ENCODE measurements at places on chromosomes 2 and 18. TPM values are rescaled to one million over a fixed set of nuclear protein-coding genes. Genes with fewer than 3 reads are reported as not detected.

CASP10 gene
- total RNA-seq, result 11.7 TPM

UGT1A4 gene
- not detected for total RNA-seq

AQP12A gene
- not detected for total RNA-seq

MTLN gene
- 32.0 TPM for total RNA-seq

- no peak for DNase-seq
Measured at GRCh38 chr18:5503740-5504139, 40.1 kb downstream of the EPB41L3 start.

DNA sequence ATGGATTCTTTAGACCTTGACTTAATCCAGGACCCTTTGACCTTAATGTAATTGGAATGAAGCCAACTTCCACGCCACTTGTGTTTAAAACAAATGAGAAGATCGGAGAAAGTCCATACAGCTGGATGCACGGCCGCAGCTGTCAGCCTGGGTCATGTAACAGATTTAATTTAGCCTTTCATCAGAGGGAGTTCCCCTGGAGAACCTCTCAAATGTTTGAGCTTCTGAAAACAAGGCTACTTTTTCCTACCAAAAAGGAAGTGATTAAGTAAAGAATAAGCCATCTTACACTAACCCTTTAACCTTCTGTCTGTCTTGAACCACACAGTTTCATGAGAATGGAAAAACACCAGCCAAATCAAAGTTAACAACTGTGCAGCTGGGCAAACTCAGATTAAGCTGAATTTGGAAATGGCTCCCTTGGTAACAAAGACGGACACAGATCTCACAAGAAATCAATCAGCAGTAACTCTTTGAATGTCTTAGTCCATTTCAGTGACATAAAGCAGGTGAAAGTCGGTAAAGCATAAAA lies 103.6 kb downstream of the DOCK10 start:
- DNase-seq, result no peak

GRCh38 chr18:23321996-23322395 lies 131.1 kb upstream of the RIOK3 start:
- peak; percentile 24 for DNase-seq

DNA sequence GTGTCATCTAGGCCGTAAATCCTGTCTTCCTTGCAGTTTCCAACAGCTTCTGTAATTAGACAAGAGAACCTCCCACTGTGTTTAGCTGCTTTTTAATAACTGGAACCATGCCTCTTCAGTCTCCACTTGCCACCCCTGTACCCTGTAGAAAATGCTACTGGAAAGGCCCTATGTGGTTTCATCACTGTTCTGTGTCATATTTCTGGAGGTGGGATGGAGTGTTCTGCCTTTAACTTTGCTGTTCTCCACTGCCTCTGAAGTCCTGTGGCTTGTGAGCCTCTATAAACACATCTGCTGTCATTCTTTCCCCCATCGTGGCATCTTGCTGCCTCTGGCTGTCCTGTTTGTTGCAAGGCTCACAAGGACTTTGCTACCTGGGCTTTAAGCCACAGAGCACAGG lies 17.9 kb downstream of the MGAT5 start:
- no peak for DNase-seq

GRCh38 chr2:135152361-135152760 lies 100.3 kb downstream of the RAB3GAP1 start:
- no peak for DNase-seq

GRCh38 chr2:241798631-241799521 lies 10.1 kb upstream of the NEU4 start:
- no peak for DNase-seq
